RPMI8226 (cell line): ENCODE measurements at places on chromosomes 5 and 9.

GRCh38 chr5:176646049-176646706 is 1.1 kb upstream of the TSPAN17 start:
- DNase-seq, result no peak

DNA sequence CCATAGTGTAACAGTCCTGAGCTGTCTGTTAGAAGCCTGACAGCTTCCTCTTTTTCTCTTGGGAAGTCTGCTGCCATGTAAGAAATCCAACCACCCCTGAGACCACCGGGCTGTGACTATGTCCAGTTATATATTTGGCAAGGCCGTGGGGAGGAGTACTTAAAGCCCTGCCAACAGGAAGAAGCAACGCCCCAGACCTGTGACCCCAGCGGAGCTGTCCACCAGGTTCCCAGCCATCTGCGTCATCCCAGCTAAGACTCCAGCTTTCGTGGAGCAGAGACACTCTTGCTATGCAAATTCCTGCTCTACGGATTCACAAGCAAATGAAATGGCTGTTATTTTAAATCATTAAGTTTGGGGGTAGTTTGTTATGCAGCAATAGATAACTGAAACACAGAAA is 417.3 kb downstream of the TLE4 start:
- DNase-seq, result no peak

- DNase-seq, result no peak
These were observed 32.1 kb downstream of the CNOT6 start for GRCh38 chr5:180526269-180526668.

GRCh38 chr5:95870105-95870672 is 47.7 kb upstream of the GLRX start:
- no peak for DNase-seq

DNA sequence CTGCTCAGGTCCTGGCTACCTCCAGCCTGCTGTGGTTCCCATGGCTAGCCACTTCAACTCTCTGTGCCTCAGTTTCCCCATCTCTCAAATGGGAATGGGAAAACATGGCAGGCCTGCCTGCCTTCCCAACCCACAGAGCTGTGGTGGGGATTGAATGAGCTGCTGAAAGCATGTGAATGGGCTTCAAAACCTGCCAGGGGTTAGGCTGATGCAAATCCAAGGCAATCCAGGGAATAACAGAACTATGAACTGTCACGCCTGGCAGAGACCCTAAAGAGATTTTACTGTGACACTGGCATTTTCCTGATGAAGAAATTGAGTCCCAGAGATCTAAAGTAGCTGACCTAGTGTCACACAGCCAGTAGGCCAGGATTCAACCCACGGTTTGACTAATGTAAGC is 29.9 kb upstream of the TCF7 start:
- no peak for DNase-seq

GRCh38 chr5:112787896-112788295 is 50.2 kb downstream of the APC start:
- no peak for DNase-seq

- no peak for DNase-seq
These were observed 21.6 kb downstream of the LNPEP start for GRCh38 chr5:96957254-96958049.

- DNase-seq, result no peak
These were observed 67.6 kb upstream of the TMC1 start for GRCh38 chr9:72453797-72454196.

GRCh38 chr9:89036891-89037290 is 45.6 kb downstream of the S1PR3 start:
- no peak for DNase-seq

DNA sequence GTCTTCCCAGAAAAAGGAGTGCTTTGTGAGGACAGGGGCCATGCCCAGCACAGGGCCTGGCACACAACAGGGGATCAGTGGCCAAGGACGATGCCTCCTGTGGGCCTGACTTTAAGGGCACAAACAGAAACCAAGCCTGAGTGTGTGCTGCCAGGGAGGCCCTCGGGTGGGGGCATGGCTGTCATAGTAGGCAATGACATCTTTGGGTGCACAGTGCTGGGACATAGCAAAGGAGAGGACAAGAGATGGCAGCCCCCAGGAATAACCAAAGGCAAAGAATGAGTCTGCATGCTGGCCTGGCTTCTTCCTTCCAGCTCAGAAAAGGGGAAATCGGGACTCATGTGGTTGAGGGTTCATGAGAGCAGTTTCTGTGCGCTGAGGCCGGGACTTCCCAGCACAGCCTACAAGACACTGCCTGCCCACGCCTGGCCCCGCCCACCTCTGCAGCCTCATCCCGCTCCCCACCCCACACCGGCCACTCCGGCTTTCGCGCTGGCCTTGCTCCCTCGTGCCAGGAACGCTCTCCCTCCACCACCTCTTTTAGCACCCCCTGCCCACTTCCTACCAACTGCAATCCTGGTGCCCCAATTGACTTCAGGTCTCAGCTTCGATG is 13.8 kb upstream of the LHX2 start:
- no peak for DNase-seq
